ENCODE measurements at places on chromosomes 1 and 21.
A peak's percentile ranks its signal among the peaks of the same experiment; 100 is the strongest.

- DNase-seq: no peak
These were observed 44.8 kb upstream of the CACYBP start for GRCh38 chr1:174954671-174955669.

- DNase-seq: no peak
These were observed 18.8 kb downstream of the INKA2 start for GRCh38 chr1:111720274-111720976.

- no peak for DNase-seq
These were observed 4.7 kb downstream of the ARHGEF11 start for GRCh38 chr1:157040802-157041201.

- DNase-seq: peak; percentile 73
These were observed 197.3 kb downstream of the MATN1 start for GRCh38 chr1:30525971-30526651.

DNA sequence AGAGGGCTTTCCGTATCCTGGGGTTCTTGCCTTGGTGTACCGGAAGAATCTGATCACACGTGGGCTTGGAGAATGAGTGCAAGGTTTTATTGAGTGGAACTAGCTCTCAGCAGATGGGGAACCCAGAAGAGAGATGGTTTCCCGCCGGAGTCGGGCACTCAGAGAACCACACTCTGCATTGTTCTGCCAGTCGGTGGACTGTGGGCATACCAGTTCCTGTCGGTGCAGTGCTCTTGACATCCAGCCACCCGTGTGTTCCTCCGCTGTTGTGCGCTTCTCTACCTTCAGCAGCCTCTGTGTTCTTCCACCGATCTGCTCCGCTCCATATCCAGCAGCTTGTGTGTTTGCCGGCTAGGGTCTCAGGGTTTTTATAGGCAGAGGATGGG is 10.8 kb upstream of the PPIE start:
- no peak for DNase-seq

DNA sequence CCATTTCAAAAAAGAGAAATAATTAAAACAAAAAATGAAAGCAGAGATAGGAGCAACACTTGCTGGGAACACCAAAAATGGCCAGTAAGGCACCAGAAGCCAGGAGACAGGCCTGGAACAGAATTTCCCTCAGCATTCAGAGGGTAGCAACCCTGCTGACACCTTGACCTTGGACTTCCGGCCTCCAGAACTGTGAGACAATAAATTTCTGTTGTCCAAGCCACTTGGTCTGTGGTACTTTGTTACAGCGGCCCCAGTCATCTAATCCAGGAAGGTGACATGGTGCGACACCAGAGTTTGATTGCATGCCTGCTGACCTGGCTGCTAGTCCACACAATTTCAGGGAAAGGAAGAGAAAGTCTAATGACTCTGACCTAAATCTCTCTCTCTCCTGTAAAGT is 10.6 kb upstream of the RAB4A start:
- DNase-seq: no peak

DNA sequence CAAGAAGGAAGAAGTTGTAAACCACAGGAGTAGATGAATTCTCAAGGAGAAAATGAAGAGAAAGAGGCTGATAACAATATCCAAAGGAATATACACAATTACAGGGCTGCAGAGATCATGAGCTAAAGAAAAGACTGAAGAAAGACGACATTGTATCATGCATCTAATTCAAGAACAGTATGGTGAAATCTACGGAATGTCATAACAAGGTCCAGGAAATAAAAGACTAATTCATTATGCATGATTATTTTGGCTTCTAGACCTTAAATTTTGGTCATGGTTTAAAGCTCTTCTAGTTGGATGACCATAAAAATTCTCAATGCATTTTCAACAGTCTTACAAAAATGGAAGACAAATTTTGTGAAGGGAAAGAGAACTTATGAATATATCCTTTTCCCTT is 71.7 kb downstream of the SH3GLB1 start:
- DNase-seq: no peak

DNA sequence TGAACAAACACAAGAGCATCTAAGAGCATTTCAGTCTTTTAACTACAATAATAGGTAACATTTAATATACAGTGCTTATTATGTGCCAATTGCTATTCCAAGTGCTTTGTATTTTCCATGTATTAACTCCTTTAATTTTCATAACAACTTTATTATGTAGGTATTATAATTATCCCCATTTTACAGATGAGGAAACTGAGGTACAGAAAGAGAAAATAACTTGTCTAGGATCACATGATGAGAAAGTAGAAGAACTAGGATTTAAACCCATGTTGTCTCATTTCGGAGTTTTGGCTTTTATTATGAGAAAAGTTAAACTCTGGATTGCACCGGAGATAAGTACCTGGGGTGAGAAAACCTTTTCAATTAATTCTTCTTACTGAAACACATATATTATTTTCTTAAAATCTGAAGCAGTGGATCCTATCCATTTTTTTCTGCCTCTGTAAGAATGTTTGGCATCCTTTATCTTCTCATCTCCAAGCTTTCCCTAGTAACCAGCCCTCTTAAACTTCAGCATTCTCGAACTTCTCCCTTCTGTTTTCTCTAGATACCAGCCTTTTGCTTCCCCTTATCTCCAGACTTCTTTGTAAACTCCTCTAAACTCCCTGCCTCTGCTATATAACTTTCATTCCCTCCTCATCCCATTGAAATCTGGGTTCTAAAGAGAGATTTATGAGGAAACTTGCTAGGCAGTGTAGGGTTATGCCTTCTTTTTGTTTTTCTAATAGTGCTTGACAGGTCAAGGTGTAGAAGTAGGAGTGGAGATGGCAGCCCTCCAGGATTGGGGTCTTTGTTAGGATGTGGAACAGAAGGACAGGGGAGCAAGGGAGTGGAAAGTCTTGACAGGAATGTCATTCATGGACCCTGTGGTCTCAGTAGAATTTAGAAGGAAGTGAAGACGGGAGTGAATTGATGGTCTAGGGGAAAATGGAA is 28.3 kb downstream of the POU2F1 start:
- DNase-seq: no peak

- DNase-seq: no peak
These were observed 14.6 kb upstream of the RGS8 start for GRCh38 chr1:182698971-182699370.

- peak; percentile 69 for DNase-seq
These were observed 5.3 kb downstream of the ARF1 start for GRCh38 chr1:228087771-228088251.

- no peak for DNase-seq
These were observed 14.9 kb downstream of the PRDM2 start for GRCh38 chr1:13714851-13715250.

DNA sequence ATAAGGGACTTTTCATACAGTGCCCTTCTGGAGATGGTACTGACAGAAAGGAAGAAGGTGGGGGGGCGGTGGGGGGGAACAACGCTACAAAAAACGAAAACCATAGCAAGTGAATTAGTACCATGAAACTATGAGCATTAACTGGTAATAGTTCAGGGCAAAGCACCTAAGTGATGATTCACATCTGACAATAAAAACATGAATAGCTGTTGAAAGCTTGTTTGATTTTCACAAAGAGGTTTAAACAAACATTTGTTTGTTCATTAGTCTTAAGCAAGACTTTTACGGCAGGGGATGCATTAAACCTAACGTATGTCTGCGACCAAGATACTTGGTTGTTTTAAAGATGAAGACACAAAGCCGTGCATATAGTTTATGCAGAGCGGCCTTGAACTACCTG is 177.5 kb downstream of the LMO4 start:
- no peak for DNase-seq

- DNase-seq: no peak
These were observed 352.0 kb downstream of the RRAGC start for GRCh38 chr1:38507563-38507962.

DNA sequence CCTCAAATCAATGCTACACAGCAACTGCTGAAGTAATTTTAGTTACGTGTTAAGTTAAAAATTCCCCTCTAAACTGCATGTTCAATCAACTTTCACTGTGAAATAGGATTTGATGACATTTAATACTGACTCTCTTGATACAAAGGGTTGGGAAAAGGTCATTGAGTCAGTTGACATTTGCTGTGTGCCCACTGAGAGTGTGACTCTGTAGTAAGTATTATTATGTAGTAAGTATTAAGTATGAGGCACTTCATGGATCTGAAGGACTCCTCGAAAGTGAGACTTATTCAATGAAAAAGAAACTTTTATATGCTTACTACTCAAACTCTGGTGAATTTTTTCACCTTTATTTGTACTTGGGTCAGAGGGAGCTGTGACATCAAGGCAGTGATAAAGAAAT is 83.1 kb upstream of the S1PR1 start:
- DNase-seq: no peak

DNA sequence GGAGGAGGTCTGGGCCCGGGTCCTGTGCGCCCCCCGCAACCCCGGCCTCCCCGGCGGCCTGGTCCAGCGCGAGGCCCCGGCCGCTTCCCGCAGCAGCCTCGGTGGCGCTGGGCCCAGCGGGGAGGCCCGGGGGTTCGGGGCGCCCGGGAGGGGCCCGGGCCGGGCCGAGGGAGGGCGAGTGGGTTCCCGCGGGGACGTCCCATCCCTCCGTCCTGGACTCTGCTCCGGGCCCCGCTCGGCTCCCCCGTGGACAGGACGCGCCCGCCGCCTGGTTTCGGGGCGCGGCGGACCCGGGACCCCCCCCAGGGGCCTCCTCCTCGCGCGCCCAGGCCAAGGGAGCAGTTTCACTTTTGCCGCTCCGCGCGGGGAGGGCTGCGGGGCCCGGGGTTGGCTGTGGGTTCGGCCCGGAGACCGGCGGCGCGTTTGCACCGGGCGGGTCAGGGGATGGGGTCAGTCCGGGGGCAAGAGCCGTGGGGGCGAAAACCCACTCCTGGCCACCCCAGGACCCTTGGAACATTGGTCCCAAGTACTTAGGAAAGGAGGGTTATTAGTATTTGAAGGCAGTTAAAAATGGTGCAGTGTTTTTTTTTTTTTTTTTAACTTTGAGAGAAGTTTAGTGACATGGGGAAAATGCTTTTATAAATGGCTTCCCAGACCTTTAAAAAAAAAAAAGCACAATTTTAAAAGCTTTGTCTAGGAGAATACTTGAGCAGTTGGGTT is 677 bp downstream of the AGPAT3 start:
- DNase-seq: no peak

DNA sequence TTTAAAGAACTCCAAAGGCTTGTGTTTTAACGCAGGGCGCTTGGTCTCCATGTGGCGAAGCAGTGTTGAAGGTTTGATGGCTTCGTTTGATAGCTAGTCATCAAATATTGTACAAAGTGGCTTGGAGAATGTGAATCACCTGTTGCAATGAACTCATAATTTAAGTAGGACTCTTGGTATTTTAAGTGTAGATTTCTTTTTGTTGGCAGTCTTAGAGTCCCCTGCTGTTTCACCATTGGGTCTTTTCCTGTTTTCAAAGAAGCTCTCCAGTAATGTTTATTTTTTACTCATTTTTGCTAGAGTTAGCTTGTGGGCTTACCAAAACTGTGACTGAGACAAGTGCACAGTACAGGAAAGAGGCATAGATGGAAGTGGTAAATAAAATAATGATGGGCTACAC is 26.2 kb downstream of the RASAL2 start:
- DNase-seq: no peak

GRCh38 chr1:232111611-232112010 is 485.0 kb downstream of the DISC1 start:
- DNase-seq: no peak

- DNase-seq: no peak
These were observed 26.0 kb downstream of the ETNK2 start for GRCh38 chr1:204125759-204126351.

GRCh38 chr1:39115271-39116110 is 89.0 kb upstream of the MACF1 start:
- peak; percentile 82 for DNase-seq

- no peak for DNase-seq
These were observed 58.3 kb downstream of the ASTN1 start for GRCh38 chr1:177106196-177106595.

- peak; percentile 19 for DNase-seq
These were observed 47.5 kb upstream of the EEIG2 start for GRCh38 chr1:108512239-108513043.

GRCh38 chr21:37560385-37560784 is 193.8 kb downstream of the DYRK1A start:
- DNase-seq: no peak

DNA sequence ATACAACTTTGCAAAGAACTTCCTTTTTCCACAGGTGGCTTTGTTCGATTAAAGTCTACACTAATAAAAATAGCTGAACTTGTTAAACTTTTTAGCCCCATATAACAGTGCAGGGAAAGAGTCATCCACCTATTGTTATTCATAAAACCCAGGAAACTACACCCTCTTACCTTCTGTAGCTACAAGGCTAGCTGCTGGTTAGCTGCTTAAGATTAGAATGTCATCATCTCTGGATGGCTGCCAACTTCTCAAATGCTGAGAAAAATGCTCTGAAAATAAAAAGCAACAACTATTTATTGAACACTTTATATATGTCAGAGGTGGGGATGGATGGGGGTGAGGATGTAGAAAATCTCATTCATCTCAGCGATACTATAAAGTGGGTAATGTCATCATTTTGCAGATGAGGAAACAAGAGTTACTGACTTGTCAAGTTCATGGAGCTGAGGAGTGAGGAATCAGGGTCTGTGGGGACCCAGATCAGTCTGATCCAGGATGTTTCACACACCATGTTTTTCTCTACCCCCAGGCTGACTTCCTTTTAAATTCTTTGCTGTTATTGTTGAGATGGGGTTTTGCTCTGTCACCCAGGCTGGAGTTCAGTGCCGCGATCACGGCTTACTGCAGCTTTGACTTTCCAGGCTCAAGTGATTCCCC is 17.1 kb downstream of the ATP5PF start:
- peak; percentile 27 for DNase-seq

DNA sequence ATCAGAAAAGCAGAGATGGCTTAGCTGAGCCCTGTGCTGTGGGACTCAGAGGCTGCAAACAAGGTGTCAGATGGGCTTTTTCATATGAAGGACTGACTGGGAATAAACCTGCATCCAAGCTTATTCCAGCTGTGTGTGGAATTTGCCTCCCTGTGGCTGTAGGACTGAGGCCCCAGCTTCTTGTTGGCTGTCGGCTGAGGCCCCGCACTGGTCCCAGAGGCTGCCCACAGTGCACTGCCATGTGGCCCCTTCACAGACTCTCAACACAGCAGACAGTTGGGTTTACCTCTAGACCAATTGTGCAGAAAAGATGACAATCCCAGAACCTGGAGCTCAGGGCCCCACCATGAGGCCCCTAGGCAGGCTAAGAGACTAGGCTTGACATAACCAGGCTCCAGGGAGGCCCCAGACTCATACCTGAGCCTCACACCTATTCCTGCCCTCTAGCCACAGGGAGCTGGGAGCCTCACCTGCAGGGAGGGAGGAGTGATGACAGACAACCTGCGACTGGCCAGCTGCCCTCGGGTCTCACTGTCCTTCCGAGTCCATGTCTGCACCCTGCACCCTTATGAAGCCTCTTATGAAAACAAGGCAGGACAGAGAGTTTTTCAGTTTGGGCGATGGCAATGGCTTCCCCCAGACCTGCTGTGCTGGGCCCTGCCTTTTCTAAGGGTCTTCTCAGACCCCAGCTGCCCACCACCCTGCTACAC is 615.5 kb downstream of the NPHP4 start:
- DNase-seq: no peak

- DNase-seq: no peak
These were observed 93.0 kb downstream of the CLIC6 start for GRCh38 chr21:34761758-34762330.

GRCh38 chr1:77683160-77684148 is 996 bp upstream of the ZZZ3 start:
- DNase-seq: peak; percentile 90
